ENCODE measurements at places on chromosomes 3 and 15.
A peak's percentile ranks its signal among the peaks of the same experiment; 100 is the strongest.

- DNase-seq = no peak
These were observed 52.0 kb downstream of the CORO2B start for GRCh38 chr15:68630836-68631235.

DNA sequence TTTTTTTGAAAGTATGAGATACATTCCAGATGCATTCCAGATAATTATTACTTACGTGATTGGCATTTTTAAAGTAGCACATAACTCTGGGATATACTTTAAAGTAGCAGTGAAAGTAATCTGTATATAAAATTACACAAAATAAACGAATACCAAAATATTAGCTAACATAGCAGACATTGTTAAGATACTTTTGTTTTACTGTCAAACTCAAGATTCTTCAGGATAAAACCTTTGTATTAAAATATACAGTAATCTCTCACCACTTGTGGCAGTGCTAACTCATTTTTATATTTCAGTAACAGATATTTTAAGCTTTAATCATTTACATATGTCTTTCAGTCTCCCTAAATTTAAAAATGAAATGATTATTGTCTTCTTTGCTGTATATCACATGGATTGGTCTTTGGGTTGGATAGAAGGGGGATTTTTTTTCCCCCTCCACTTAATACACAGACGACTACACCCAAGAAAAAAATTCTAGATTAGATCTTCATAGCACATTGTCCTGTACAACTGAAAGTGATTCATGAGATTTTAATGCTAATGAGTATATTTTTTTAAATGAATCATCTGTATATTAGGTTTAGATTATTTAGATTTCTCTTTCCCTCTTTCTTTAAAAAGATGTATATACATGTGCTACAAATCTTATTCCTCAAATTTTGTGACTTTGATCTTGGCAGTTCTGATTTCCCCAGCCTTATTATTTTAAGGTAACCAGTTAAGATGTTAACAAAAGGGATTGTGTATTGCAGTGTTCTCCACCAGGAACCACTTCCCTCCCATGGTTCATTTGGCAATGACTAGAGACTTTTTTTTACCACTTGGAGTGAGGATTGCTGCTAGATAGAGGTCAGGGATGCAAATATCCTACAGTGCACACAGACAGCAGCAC lies 24.5 kb upstream of the EBLN2 start:
- DNase-seq = no peak

GRCh38 chr3:194705761-194706160 lies 20.1 kb downstream of the FAM43A start:
- DNase-seq = no peak

GRCh38 chr3:123335007-123335670 lies 113.8 kb downstream of the ADCY5 start:
- DNase-seq = no peak

GRCh38 chr3:138049157-138049919 lies 39.4 kb downstream of the CLDN18 start:
- peak; percentile 32 for DNase-seq

GRCh38 chr3:100269410-100270214 lies 8.8 kb downstream of the TBC1D23 start:
- DNase-seq = peak; percentile 81

- no peak for DNase-seq
These were observed 104.2 kb upstream of the CLSTN2 start for GRCh38 chr3:139830817-139831216.

- DNase-seq = no peak
These were observed 9.2 kb downstream of the NDUFB5 start for GRCh38 chr3:179613807-179614206.

DNA sequence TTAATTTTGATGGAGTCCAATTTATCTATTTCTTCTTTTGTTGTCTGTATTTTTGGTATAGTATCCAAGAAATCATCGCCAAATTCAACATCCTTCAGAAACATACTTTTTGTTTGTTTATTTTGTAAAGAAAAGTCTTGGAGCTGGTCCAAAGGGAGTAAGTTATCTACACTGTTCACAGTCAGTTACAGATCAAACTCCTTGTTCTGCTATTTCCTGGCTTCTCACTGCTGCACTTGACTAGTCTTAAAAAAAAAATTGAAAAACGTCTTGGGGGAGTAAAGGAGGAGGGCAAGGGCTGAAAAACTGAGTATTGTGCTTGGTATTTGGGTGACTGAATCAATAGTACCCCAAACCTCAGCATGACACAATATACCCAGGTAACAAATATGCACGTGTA lies 105.6 kb downstream of the NFKBIZ start:
- no peak for DNase-seq

- no peak for DNase-seq
These were observed 453 bp downstream of the ZDHHC23 start for GRCh38 chr3:113948015-113948917.

- no peak for DNase-seq
These were observed 11.2 kb upstream of the MED12L start for GRCh38 chr3:151074256-151074655.

DNA sequence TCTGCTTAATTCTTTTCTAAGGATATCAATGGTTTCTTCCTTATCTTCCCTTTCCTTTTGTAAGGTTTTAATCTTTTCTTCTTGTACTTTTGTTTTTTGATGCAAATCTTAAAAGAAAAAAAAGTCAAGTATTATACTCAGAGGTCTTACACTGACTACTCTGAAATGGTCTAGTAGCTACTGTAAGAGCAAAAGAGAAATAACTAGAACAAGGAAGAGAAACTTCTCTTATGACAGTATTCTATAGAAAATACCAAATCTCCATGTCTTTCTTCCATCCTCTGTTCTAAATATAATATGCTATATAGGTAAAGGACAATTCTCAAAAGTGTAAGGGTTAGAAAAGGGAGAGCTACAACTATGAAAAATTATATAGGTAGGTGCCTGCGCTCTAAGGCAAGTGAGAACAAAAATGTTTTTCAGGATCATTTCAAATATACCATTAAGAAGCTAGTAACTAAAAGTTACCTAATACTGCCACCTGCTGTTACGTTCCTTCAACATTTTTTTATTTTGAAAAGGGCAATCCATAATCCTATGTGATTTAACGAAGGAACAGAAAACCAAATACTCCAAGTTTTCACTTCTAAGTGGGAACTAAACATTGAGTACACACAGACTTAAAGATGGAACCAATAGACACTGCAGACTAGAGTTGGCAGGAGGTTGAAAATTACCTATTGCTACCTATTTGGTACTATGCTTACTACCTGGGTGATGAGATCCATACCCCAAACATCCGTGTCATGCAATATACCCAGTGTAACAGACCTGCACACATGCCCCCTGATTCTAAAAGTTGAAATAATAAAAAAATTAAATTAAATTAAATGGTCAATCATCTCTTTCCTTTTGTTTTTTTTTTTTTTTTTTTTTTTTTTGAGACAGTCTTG lies 36.7 kb downstream of the CIP2A start:
- peak; percentile 14 for DNase-seq

GRCh38 chr15:84819291-84819768 lies 2.2 kb downstream of the ALPK3 start:
- DNase-seq = no peak

DNA sequence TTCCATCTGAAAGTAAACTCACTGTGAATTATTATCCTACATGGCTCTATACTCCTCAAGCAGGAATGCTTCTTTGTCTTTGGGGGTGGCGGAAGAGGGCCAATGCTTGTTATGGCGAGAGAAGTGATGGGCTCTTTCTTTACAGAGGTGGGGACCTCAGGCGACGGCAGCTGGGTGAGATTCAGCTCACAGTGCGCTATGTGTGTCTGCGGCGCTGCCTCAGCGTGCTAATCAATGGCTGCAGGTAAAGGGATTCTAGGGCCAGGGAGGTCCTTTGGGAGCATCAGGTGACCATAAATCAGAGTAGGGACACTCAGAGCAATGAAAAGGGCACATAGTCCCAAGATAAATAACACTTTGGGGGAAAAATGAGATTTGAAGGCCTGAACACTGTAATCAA lies 39.0 kb downstream of the ESYT3 start:
- DNase-seq = no peak

DNA sequence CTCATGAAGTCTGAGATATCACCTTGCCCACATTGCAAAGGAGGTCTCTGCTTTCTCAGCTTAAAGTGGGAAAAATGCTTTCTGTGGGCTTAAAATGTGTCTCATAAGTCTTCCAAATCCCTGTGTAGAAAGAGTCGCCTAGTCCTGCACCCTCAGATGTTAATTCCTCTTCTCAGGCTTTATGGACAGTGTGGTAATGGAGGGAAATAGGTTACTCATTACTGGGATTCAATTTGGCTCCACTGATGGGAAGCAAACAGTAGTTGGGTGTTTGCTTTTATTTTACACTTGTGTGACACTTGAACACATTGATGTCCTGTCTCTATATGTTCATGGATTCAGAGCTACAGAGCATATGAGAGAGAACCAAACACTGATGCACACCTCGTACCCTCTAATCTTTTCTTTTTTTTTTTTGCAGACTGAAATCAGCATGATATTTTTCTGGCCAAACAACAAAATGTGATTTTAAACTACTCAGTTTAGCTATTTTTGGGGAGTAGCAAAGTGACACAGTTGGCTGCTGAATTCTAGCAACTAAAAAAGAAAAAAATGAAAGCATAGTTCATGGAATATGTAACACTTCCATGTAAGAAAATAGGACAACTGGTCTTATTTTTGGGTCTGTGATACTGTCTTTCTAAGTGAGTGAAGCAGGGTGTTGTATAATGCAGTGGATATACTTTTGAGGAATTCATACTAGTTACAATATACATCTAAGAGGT lies 8.6 kb downstream of the PTPRG start:
- DNase-seq = no peak

DNA sequence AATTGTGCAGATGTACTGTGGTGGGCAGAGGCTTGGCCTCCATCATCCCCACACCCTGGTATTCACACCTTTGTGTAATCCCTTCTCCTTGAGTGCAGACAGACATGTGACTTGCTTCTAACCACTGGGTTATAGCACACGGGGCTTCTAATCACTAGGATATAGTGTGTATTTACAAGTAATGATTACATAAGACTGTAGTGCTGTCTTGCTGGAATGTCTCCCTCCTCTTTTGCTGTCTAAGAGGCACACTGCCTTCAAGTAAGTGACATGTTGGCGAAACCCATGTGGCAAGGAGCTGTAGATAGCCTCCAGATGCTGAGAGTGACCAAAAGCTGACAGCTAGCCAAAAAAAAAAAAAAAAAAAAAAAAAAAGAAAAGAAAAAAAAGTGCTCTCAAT lies 542.7 kb upstream of the MDFIC2 start:
- DNase-seq = no peak

GRCh38 chr3:32531010-32531647 lies 28.5 kb upstream of the CMTM6 start:
- DNase-seq = no peak
